ENCODE measurements at places on chromosomes 2 and 18. TPM values are rescaled to one million over a fixed set of nuclear protein-coding genes. Genes with fewer than 3 reads are reported as not detected.

GRCh38 chr2:10433947-10434885, 13.9 kb downstream of the ODC1 start:
- DNase-seq = no peak

DNA sequence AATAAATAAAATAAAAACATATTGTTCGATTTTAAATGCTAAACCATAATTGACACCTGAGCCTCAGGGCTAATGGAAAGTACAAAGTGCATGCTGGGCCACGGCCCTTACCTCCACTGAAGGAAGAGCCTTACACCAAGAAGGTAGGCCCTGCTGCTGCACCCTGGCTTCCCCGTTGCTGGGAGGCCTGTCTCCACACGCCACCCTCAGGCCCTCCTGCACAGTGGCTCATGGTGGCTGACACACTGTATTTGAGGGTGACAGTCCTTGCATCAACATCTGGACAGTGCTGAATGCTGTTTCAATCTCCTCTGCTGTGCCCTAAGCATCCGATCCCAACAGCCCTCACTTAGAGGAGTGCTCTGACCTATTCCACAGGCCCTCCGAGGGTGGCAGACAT, 39.3 kb upstream of the EDAR start:
- DNase-seq = no peak

DNA sequence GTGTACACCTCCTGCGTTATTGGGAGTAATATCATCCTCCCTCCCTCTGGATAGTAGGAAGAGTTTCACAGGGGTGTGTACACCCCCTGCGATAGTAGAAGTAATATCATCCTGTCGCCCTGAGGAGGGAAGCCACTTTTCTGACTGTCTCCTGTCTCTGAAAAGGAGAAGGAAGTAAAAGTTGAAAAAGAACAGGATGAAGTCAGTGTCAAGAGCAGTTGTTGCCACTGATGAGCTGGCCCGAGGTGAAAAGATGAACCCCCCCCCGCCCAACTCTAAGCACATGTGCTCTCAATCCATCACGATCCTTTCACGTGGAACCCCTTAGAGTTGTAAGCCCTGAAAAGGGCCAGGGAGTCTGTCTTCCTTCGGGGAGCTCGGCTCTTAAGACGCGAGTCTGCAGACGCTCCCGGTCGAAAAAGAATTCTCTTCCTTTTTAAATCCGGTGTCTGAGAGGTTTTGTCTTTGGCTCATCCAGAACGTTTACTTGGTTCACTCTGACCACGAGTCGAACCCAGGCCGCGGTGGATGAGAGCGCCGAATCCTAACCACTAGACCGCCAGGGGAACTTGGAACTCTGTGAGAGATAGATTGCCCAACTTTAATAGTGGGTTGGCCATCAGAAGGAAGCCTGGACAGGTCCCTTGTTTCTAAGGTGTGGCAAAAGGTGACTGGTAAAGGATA, 22.4 kb upstream of the NAGK start:
- DNase-seq = no peak

DNA sequence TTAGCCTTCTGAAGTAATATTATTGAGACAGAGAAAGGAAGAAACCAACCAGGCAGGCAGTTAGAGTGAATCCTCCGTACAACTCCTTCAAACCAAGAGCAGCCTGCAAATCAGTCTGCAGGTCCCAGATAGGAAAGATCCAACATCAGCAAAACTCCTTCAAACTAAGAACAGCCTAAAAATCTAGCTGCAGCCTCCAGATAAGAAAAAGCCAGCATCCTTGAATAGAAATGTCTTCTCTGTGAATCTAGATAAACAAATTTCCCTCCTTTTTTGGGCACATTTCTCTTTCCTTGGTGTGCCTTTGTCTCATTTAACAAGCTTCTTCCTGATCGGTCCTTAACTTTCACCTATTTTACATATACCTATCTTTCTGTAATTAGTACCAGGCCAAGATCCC, 1004.6 kb upstream of the TMEFF2 start:
- DNase-seq = no peak

- no peak for DNase-seq
These were observed 115.6 kb downstream of the TXNL1 start for GRCh38 chr18:56522816-56523215.

GRCh38 chr18:34632321-34632720, 77.8 kb upstream of the DTNA start:
- peak; percentile 63 for DNase-seq

DNA sequence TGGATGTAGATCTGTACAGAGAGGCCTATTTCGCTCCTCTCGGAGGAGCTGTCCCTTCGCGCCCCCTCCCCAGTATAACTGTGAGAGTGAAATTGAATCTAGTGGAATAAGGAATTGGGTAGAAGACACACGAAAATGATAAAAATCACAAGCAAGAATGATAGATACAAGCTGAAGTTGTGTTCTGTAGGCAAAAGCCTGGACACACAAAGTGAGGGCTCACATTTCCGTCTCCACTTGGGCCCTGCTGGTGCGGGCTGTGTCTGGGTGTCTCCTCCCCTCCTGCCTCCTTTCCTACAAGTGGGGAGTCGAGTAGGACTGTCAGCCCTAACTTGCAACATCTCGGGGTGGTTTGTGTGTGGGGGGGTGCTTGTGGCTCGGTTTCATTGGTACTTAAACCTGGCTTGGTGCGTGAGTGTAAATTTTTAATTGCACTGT, 457 bp upstream of the SP9 start:
- no peak for DNase-seq

GRCh38 chr2:241302083-241302482, 13.4 kb downstream of the HDLBP start:
- no peak for DNase-seq

- no peak for DNase-seq
These were observed 17.1 kb upstream of the FABP1 start for GRCh38 chr2:88144914-88145497.

- no peak for DNase-seq
These were observed 328.5 kb downstream of the AGPS start for GRCh38 chr2:177721087-177721486.

- DNase-seq = no peak
These were observed 31.7 kb downstream of the SDC1 start for GRCh38 chr2:20193185-20193584.

DNA sequence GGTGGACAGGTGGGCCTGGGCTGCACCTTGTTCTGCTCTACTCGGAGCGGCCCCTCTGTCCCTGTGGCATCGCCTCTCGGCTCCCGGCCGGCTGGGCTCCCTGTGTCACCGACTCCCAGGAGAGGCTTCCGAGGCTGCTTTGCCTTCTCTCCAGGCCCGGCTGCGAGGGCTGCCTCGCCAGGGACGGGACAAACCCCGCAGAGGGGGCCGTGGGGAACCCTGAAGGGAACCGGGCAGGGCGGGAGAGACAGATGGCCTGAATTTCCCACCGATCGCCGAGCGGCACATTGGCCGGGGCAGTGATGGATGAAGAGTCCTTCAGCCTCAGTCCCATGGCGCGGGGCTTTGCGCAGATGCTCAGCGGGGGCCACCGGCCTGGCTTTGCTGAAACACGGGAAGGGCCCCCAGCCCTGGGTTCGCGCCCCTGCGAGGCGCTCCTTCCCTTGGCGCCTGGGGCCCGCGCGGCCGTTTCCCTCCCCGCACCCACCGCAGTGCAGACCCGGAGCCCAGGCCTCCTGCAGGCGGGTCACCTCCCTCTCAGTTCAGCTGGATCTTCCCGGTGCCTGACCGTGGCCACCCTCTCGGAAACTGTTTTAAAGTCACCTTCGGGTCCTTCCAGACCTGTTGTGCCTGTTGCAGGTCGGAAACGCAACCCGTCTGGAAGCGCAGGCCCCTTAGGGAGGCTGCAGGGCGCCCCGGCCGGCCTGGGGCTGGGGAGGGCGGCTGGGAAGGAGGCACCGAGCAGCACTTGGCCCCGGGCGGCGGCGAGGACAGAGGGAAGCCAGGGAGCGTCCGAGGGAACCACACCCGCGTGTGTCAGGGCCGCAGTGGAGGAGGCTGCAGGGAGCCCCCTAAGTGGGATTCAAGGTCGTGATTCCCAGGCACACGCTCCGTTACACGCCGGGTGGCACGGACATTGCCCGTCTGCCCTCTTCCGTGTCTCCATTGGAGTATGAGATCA, 341.9 kb upstream of the SALL3 start:
- no peak for DNase-seq

GRCh38 chr2:140654565-140654964, 1476.3 kb downstream of the LRP1B start:
- DNase-seq = no peak

DNA sequence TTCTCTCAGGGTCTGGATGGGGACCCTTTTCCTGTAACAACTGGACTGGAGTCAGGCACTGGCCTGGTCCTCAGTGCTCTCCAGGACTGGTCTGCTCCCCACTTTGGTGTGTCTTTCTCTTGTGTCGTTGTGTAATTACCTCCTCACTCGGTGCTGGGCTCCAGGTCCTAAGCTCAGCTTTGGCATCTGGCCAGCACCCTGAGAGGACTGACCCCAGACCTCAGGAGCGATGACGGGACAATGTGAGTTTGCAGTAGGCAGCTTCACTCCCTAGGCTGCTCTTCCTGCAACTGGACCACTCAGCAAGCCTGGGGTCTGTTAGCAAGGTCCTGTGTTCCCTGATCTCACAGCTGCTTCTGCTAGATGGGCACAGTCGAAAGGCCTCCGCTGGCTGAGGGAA, 93.8 kb downstream of the COLEC12 start:
- no peak for DNase-seq

DNA sequence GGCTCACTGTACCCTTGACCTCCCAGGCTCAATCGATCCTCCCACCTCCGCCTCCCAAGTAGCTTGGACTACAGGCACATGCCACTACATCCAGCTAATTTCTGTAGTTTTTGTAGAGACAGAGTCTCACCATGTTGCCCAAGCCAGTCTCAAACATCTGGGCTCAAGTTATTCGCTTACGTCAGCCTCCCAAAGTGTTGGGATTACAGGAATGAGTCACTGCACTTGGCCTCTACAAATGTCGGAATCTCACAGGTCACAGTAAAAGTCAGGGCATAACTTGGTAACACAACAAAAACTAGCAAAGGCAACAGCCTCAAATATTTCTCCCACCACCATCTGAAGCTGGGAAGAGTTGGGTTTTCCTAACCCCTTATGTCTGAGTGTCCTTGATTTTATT, 25.3 kb downstream of the SCG2 start:
- no peak for DNase-seq

DNA sequence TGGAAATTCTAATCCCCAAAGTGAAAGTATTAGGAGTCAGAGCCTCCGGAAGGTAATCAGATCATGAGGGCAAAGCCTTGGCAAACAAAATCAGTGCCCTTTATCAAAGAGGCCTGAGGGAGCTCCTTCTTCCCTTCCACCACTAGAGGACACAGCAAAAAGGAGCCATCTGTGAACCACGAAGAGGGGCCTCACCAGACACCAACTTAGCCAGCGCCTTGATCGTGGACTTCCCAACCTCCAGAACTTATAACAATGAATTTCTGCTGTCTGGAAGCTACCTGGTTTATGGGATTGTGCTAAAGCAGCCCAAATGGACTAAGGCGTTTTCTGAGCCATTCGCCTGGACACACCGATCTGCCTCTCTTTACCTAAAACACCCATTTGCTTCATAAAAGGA, 133.1 kb downstream of the EIPR1 start:
- DNase-seq = no peak

- DNase-seq = no peak
These were observed 326.4 kb downstream of the NR4A2 start for GRCh38 chr2:156005999-156006712.

DNA sequence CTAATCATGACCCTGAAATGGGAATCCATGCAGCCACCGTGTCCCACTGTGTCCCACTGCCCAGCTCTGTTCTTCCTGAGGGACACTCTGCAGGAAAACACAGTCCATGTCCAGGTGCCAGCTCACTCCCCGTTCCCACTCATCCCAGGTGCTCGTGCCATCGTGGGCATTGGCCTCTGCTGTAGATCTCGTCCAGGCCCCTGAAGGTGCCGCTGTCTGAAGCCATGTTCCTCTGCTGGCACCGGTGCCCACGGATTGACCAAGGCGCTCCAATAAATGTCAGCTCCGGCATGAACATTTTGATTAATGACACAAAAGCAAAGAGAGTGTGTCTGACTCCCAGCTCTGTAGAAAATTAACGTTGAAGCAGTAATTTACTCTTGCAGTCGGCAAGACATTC, 280.1 kb upstream of the SALL3 start:
- DNase-seq = no peak

DNA sequence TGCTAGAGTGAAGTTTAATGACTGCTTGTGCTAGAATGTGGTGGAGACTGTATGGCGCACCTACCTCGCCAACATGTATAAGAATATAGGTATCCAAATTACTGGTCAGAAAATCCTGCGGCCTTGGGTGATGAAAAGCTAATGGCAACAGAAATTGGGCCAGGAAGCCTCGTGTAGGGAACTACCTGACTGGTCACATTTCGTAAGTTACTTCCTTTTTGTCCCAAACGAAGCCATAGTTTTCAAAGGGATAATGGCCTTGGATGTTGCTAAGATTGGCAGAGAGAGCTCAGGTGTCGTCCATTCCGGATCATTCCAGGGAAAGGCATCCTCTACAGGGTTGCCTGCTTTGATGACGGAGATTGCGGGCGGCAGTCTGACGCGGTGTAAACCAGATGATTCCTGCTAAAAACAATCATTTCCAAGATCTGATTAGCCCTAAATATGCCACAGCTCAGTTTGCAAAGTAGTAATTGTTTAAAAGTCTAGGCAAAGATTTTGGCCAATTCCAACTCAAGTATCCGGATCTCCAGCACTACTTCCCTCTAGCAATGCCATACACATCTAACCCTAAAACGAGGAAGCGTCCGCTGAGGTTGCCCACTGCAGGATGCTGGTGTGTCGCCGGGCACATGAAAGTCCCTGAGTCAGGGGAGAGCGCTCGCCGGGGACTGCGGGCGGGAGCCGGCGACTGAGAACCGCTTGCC, 708 bp upstream of the MALT1 start:
- no peak for DNase-seq

GRCh38 chr2:173968551-173968950, 3.4 kb upstream of the SP3 start:
- no peak for DNase-seq

ELAC1 gene
- 7.8 TPM for total RNA-seq

PLB1 gene
- total RNA-seq = 4.3 TPM

LRP2 gene
- total RNA-seq = 22.0 TPM

DLX2 gene
- not detected for total RNA-seq

ITPRIPL1 gene
- 4.9 TPM for total RNA-seq

CYBRD1 gene
- total RNA-seq = 16.3 TPM

GPC1 gene
- 70.1 TPM for total RNA-seq

PRKAG3 gene
- not detected for total RNA-seq

SLC19A3 gene
- 1.8 TPM for total RNA-seq

RPL31 gene
- total RNA-seq = 510 TPM

ANO7 gene
- 0.54 TPM for total RNA-seq

VWC2L gene
- total RNA-seq = 4.3 TPM

Measured in cerebellum (tissue), 4 donors.